HFFc6 (cell line): ENCODE measurements at places on chromosomes 4 and X. TPM values are rescaled to one million over a fixed set of nuclear protein-coding genes. Genes with fewer than 3 reads are reported as not detected.

DNA sequence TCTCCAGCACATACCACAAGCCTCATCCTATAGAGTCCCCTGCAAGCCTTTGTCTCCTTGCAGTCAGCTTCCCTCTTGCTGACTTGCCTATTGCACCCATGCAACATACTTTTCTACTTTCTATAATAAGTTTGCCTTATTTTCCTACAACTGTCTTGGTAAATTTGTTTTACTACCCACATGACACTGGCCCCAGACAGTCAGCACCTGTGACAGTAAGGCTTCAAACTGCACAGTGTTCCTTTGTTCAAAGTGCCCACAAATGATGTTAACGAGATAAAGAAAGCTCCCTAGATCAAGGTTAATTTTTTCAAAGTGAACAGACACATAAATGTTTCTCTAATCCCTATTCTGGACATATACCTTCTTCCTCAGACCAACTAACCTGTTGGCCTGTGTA, 529.1 kb upstream of the PCDH10 start:
- H3K36me3 ChIP-seq, result peaks cover 7% of the 10 kb centered on the region
- no peaks in the 10 kb centered on the region for H3K4me1 ChIP-seq
- H3K27ac ChIP-seq, result no peak overlapping the region
- no peak overlapping the region for H3K4me3 ChIP-seq
- no peaks in the 10 kb centered on the region for H3K27me3 ChIP-seq

DNA sequence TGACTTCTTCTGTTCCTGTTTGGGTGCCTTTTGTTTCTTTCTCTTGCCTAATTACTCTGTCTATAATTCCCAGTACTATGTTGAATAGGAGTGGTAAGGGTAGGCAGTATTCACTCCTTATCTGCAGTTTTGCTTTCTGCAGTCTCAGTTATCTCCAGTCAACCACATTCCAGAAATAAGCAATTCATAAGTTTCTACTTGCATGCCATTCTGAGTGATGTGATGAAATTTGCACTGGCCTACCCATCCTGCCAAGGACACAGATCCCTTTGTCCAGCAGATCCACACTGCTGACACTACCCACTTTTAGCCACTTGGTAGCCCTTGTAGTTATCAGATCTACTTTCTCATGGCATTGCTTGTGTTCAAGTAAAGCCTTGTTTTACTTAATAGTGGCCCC, 971.6 kb upstream of the INTU start:
- H3K36me3 ChIP-seq, result no peaks in the 10 kb centered on the region
- H3K27ac ChIP-seq, result no peak overlapping the region
- H3K27me3 ChIP-seq, result no peaks in the 10 kb centered on the region
- no peaks in the 10 kb centered on the region for H3K4me1 ChIP-seq

DNA sequence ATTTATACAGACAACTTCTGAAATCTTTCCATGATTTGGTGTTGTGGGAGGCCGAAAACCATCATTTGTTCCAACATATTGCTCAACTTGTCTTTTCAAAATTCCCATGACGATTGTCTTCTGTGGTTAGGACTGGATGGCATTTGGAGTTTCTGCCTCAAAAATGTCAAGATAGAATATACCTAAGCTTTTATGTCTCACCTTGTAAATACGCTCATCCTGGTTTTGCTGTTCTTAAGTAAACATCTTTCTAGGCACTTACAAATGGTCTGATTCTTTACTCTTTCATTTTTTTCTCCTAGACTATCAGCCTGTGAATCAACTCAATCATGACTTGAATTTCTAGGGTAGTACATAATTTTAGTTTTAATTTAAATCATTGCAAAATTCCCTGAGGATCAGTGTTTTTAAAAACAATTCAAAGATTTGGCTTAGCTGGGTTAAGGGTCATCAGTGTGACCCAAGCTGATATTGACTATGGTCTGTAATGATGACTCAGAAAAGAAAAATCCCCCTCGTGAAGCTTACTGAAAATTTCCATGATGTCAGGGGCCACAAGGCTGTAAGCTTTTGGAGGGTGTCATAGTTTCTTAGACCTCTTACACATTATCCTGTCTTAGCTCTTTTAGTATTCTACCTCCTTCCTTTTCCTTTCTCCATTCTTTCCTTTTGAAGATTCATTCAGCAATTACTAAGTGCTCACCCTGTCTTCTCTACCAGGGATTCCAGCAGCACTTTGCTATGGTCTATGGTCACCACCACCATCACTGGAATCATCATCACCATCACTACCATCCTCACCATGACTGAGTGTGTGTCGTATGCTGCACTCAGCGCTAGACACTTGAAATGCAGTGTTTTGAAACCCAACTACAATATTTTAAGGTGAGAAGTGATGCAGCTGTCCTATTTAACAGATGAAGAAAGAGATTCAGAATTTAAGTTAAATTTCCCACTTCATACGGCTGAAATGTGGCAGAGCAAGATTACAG, 124.4 kb downstream of the CPE start:
- no peak for DNase-seq
- H3K4me3 ChIP-seq, result no peak overlapping the region
- H3K36me3 ChIP-seq, result no peaks in the 10 kb centered on the region
- no peak overlapping the region for H3K27ac ChIP-seq

- H3K4me1 ChIP-seq, result peaks cover 48% of the 10 kb centered on the region
- no peak overlapping the region for H3K4me3 ChIP-seq
- H3K27me3 ChIP-seq, result no peaks in the 10 kb centered on the region
Measured at GRCh38 chr4:176475067-176475466, 155.3 kb downstream of the SPCS3 start.

- no peaks in the 10 kb centered on the region for H3K27me3 ChIP-seq
- no peaks in the 10 kb centered on the region for H3K4me1 ChIP-seq
- no peak overlapping the region for H3K4me3 ChIP-seq
- H3K27ac ChIP-seq, result no peak overlapping the region
Measured at GRCh38 chrX:55546956-55547355, 57.3 kb upstream of the USP51 start.

- no peaks in the 10 kb centered on the region for H3K27me3 ChIP-seq
- no peaks in the 10 kb centered on the region for H3K36me3 ChIP-seq
- H3K4me1 ChIP-seq, result no peaks in the 10 kb centered on the region
- H3K4me3 ChIP-seq, result no peak overlapping the region
- no peak overlapping the region for H3K27ac ChIP-seq
Measured at GRCh38 chr4:92433272-92433758, 129.5 kb downstream of the GRID2 start.

DNA sequence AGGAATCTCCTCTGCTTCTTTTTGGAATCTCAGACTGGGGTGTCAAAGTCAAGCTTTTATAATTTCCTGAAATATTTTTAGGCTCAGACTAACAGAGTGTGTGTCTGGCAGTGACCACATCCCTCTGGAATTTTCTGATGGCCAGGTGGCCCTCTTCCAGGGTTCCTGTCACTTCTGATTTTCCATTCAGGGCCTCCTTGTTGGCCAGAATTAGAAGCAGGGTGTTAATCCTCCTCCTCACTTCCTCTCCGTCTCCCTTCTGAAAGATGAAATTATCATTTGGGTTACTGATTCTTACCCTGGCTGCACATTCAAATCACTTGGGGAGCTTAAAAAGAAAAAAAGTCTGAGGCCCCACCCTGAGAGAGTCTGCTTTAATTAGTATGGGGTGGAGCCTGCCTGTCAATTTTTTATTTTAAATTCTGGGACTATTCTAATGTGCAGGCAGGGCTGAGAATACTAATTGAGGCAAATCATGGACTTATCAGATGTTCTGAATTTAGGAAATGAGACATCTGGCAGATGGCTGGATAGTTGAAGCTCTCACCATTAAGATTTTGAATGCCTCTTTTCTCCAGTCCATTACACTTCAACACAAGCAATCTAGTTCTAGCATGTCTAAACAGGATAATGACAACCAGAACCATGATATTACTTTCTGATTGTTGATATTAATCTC, 43.2 kb downstream of the HAND2 start:
- peaks cover 14% of the 10 kb centered on the region for H3K27me3 ChIP-seq
- no peak for DNase-seq
- H3K4me3 ChIP-seq, result no peak overlapping the region
- peaks cover 50% of the 10 kb centered on the region for H3K4me1 ChIP-seq

- H3K4me1 ChIP-seq, result peaks cover 38% of the 10 kb centered on the region
- H3K4me3 ChIP-seq, result peak overlapping the region; percentile 89
- peaks cover 6% of the 10 kb centered on the region; the same call in 1 of the 2 replicates for H3K36me3 ChIP-seq
- DNase-seq, result peak; percentile 73
- H3K27me3 ChIP-seq, result no peaks in the 10 kb centered on the region
- H3K27ac ChIP-seq, result peak overlapping the region; percentile 95
Measured at GRCh38 chrX:46577221-46578005, 3.8 kb downstream of the CHST7 start.

- peaks cover 4% of the 10 kb centered on the region for H3K27me3 ChIP-seq
- H3K36me3 ChIP-seq, result no peaks in the 10 kb centered on the region
Measured at GRCh38 chr4:174365018-174365587, 81.4 kb downstream of the CEP44 start.

- H3K36me3 ChIP-seq, result peaks cover 13% of the 10 kb centered on the region
- DNase-seq, result peak; percentile 63
- peaks cover 4% of the 10 kb centered on the region for H3K27me3 ChIP-seq
Measured at GRCh38 chrX:154505734-154506133, 10.3 kb downstream of the FAM3A start.

DNA sequence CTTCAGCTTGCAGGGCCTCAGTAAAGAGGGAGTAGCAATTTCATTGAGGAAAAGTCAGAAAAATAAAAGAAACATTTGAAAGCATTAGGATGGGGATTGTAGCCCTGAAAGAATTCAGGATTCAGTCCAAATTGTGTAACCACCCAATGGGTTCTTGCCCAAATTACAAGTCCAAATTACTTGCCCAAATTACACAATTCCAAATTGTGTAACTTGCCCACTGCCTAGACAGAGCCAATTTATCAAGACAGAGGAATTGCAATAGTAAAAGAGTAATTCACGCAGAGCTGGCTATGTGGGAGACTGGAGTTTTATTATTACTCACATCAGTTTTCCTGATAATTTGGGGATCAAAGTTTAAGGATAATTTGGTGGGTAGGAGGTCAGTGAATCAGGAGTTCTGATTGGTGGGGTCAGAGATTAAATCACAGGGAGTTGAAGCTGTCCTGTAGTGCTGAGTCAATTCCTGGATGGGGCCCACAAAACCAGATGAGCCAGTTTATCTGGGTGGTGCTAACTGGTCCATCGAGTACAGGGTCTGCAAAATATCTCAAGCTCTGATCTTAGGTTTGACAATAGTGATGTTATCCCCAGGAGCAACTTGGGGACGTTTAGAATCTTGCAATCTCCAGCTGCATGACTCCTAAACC, 18.1 kb upstream of the PAGE5 start:
- no peaks in the 10 kb centered on the region for H3K27me3 ChIP-seq
- no peaks in the 10 kb centered on the region for H3K4me1 ChIP-seq
- no peaks in the 10 kb centered on the region for H3K36me3 ChIP-seq
- no peak for DNase-seq
- H3K27ac ChIP-seq, result no peak overlapping the region

DNA sequence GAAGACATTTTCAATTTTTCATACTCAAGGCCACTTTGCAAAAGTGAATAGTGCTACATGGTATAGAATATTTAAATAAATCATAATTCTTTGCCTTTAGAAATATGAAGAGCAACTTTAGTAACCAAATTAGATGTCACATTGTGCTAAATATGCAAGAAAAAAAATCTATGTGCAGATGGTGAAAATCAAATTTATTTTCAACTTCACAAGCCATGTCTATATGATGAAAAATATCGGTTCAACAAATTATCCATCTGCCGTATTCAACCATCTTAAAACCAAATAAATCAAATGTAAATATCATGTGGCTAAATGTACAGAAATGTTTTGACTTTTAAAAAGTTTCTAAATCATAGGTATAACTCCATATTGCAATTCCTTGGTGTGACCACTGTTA, 398.2 kb downstream of the PABPC4L start:
- no peak overlapping the region for H3K27ac ChIP-seq
- no peaks in the 10 kb centered on the region for H3K27me3 ChIP-seq
- H3K4me3 ChIP-seq, result no peak overlapping the region
- H3K36me3 ChIP-seq, result no peaks in the 10 kb centered on the region
- DNase-seq, result no peak
- H3K4me1 ChIP-seq, result peaks cover 22% of the 10 kb centered on the region

DNA sequence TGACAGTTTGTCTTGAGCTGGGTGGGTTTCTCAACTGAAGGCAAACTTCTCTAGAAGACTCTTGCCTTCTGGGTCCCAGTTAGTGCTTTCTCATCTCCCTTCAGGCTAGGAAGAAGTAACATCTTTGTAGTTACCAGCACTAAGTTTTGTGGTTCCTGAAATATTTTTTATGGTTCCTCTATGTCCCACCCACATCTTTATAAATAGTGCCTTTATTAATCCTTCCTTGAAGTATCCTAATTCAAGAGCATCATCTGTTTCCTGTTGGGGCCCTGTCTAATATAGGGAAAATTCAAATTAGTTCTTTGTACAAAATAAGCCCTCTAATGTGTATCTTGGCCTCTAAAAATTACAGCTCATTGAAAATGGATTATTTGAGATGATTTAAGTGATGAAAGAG, 147.4 kb upstream of the MAOA start:
- H3K4me3 ChIP-seq, result no peak overlapping the region
- H3K36me3 ChIP-seq, result no peaks in the 10 kb centered on the region
- H3K27ac ChIP-seq, result no peak overlapping the region
- H3K27me3 ChIP-seq, result peaks cover 2% of the 10 kb centered on the region; the same call in 1 of the 2 replicates
- no peak for DNase-seq

- no peak overlapping the region for H3K27ac ChIP-seq
- peaks cover 8% of the 10 kb centered on the region for H3K4me1 ChIP-seq
- H3K27me3 ChIP-seq, result peaks cover 3% of the 10 kb centered on the region
- H3K4me3 ChIP-seq, result no peak overlapping the region
Measured at GRCh38 chr4:2267320-2267811, 5.5 kb upstream of the MXD4 start.

DNA sequence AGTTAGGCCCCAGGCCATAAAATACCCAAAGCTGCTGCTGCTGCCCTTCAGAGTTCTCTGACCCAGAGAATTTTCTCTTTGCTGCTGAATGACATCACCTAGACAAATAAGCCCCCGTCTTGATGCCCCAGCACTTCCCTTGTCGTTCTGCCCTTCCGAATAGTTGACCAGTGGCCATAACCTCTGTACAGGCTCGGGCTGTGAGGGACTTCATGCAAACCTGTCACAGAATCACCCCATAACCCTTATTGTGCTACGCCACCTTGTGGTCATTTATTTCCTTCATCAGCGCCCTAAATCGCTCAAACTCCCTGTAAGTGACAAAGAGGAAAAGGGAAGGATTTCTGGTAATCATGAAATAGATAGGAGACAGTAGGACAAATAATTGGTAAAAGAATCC, 18.8 kb downstream of the SPACA5 start:
- peaks cover 5% of the 10 kb centered on the region for H3K27me3 ChIP-seq
- H3K27ac ChIP-seq, result no peak overlapping the region
- peak; percentile 34 for DNase-seq
- peaks cover 6% of the 10 kb centered on the region for H3K4me1 ChIP-seq
- no peaks in the 10 kb centered on the region for H3K36me3 ChIP-seq

- H3K27ac ChIP-seq, result no peak overlapping the region
- no peaks in the 10 kb centered on the region for H3K4me1 ChIP-seq
- H3K4me3 ChIP-seq, result no peak overlapping the region
- DNase-seq, result no peak
- H3K27me3 ChIP-seq, result peaks cover 44% of the 10 kb centered on the region
Measured at GRCh38 chr4:41865306-41865980, 69.8 kb upstream of the TMEM33 start.

- no peaks in the 10 kb centered on the region for H3K36me3 ChIP-seq
- no peaks in the 10 kb centered on the region for H3K27me3 ChIP-seq
- H3K4me3 ChIP-seq, result no peak overlapping the region
- peaks cover 25% of the 10 kb centered on the region for H3K4me1 ChIP-seq
- DNase-seq, result no peak
- no peak overlapping the region for H3K27ac ChIP-seq
Measured at GRCh38 chrX:19630776-19631707, 115.7 kb upstream of the MAP3K15 start.

CLGN gene
- total RNA-seq, result 0.09 to 0.29 TPM (median 0.26 TPM) in 3 replicates

ADH1B gene
- not detected in 3 replicates for total RNA-seq

CEP135 gene
- 4.3 to 7.2 TPM (median 6.2 TPM) in 3 replicates for total RNA-seq

SYTL5 gene
- total RNA-seq, result 0.17 to 0.21 TPM (median 0.18 TPM) in 3 replicates

KLHL5 gene
- 48.4 to 56.5 TPM (median 52.2 TPM) in 3 replicates for total RNA-seq

STBD1 gene
- total RNA-seq, result 3.2 and 5.6 TPM in 2 replicates
